ENCODE measurements at places on chromosomes 7 and 10.

GRCh38 chr10:50809596-50809995, 69.9 kb downstream of the ASAH2B start:
- DNase-seq = no peak

GRCh38 chr10:132192076-132192975, 5.6 kb downstream of the DPYSL4 start:
- DNase-seq = no peak

- DNase-seq = no peak
These were observed 104.2 kb upstream of the CHST15 start for GRCh38 chr10:124197371-124198124.

- no peak for DNase-seq
These were observed 17.2 kb upstream of the BPGM start for GRCh38 chr7:134629445-134629844.

DNA sequence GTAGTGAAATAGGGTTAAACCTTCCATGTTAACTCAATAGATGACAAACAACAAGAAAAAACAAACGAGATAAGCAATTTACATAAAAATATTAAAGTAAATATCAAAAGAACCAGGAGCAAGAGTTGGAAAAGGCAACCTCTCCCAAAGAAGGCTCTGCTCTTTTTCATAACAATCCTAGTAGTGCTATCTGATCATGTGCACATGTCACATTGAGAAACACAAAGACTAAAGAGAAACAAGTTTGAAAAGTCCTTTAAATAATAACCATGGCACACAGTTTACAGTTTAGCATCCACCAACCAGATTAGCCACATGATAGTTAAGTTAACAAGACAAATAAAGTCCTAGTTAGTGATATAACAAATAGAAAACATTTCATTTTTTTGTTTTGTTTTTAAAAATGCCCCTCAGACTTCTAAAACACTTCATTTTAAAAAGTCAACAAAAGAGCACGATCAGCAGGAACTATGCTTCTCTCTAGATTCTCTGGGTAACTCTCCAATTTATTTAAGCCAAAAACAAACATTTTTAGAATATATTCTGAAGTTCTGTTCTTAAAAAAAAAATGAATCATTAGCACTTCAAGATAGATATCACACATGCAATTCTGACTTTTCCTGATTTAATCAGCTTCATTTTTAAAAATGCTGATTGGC, 110.4 kb downstream of the PARD3 start:
- DNase-seq = no peak

- no peak for DNase-seq
These were observed 446.3 kb downstream of the TCERG1L start for GRCh38 chr10:130864961-130865818.

DNA sequence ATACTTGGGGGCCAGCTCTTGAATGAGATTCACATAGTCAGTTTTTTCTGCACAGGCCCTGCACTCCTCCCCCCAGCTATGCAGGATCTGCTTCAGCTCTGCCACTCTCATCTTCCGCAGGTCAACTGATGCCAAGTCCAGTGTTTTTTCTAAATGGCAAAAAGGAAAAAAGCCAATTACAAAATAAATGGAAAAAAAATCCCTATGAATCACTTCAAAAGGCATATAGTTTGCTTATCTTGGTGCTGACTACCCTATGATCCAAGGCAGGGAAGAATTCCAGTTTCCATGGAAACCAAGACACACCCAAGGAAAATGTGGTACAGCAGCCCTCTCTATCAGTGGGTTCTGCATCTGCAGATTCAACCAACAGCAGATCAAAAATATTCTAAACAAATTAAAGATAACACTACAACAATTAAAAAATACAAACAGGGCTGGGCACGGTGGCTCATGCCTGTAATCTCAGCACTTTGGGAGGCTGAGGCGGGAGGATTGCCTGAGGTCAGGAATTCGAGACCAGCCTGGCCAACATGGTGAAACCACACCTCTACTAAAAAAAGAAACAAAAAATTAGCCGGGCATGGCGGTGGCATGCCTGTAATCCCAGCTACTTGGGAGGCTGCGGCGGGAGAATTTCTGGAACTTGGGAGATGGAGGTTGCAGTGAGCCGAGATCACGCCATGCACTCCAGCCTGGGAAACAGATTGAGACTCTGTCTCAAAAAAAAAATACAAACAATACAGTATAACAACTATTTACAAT, 17.6 kb downstream of the CDNF start:
- DNase-seq = peak; percentile 20

DNA sequence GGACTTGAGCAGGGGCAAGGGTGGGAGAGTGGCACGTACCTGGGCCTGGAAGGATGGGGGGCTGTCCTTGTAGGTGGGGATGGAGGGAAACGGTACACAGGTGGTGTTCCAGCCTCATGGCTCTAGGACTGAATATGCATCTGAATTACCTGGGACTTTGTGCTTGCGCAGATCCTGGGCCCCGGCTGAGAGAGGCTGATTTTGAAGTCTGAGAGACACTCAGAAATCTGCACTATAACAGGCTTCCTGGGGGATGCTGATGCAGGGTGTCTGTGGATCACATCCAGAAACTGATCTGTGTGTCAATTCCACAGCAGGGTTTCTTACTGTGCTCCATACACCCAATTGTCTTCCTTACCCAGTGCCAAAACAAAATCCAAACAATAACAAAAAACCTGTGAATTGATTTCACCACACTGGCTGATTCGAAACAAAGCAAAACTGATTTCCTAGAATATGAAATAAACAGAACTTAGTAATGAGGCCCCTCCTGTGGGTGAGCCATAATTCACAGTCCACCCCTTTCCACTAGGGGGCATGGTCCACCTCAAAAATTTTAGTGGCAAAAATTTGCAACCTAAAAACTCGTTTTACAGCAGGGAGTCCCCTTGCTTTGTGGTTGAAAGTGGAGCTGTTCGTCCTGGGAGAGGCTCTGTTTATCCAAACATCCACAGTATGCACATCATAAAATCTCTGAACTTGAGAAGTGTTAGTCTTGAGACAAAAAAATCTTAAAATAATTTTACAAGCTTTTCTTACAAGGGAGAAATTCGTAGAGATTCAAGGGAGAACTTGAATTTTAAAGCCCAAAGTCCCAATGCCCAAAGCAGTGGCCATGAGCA, 32.0 kb upstream of the PLEKHA1 start:
- DNase-seq = peak; percentile 30

DNA sequence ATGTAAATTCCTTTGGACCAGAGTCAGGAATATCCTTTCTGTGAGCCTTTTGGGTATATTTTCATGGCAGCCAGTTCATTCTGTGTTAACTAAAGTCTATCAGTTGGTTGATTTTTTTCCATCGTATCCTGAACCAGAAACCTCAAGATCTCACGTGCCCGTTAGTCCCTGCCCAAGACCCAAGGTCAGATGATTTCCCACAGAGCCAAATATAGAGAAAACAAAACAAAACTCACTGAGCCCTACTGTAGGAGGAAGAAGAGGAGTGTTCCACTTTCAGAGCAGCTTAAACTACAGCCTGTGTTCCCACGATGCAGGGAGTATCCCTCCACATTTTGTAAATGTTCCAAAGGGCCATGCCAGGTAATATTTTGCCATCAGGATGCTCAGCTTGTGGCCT, 96.0 kb upstream of the ADO start:
- DNase-seq = no peak

DNA sequence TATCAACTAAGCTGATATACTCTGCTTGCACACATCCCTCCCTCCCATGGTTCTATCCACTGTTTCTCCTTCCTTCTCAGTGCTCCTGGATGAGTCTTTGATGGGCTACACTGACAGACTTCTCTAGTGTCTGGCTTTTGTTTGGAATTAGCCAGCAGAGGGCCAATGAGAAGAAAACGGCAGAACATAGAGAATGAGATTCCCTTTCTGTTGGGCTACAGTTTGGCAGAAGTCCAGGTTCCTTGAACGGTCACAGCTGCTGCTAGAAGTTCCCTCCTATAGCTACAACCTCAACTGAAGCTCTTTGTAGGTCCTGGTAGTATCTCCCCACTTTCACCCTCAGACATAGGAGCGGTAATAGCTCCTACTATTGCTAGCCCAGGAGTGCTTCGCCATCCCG, 251.1 kb upstream of the LRRN3 start:
- peak; percentile 38 for DNase-seq

- DNase-seq = no peak
These were observed 52.9 kb downstream of the CLEC2L start for GRCh38 chr7:139576179-139576973.

GRCh38 chr10:77896058-77896457, 30.5 kb downstream of the DLG5 start:
- no peak for DNase-seq

DNA sequence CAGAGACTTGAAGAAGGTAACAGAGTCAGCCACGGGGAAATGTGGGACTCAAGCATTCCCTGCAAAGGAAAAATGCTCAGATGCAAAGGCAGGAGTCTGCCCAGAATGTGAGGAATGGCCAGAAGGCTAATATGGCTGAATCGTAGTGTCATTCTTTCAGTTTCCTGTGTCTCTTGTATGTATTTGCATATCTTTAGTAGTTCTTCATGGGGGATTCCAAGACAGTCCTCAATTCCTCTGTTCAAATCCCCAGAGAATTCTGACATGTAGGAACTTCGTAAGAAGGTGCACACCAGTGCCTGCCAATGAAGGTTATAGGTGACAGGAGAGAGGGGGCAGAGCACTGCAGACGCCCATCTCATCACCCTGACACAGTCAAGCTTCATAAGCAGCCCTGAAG, 154.4 kb downstream of the CACNB2 start:
- no peak for DNase-seq

DNA sequence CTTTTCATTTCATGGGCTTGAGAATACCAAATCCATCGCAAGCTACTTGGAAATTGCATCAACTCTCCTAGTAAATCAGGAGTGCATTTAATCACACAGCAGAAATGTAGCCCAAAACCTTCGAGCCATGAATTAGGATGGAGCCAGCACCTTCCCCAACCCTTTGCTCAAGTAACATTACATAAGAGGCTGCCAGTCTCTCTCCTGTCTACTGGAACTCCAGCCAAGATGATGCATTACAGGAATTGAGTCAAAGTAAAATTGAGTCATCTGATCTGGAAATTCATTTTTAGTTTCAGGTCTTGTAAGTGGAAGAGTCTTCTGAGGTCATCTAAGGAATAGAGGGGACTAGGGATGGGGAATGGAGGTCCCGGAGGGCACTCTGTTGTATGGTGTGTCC, 69.7 kb upstream of the FHIP2A start:
- DNase-seq = no peak

GRCh38 chr7:55170335-55171069, 151.7 kb downstream of the EGFR start:
- DNase-seq = no peak

GRCh38 chr7:134730411-134730829, 49.0 kb upstream of the CALD1 start:
- DNase-seq = peak; percentile 69

- no peak for DNase-seq
These were observed 51.2 kb downstream of the SRPK2 start for GRCh38 chr7:105337529-105337928.

DNA sequence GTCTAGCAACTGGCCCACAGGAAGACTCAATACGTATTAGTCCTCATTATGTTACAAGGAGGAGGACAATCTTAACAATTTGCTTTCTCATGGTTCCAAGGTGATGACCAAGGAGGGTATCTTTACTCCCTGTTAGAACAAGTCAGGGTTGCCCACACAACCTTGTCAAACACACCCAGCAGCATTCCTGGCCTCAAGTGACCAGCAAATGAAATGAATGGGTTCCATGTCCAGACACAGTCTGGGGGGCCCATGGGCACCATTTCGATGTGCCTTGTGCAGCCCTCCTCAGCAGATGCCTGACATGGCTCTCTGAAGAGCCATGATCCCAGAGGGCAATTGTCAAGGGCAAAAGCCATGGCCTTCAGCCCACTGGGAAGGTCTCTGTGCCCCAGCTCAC, 40.8 kb downstream of the ANXA8 start:
- DNase-seq = no peak

GRCh38 chr10:60621018-60621417, 157.3 kb upstream of the CDK1 start:
- DNase-seq = no peak

GRCh38 chr10:19825700-19826099, 9.5 kb downstream of the PLXDC2 start:
- no peak for DNase-seq

- DNase-seq = no peak
These were observed 82.1 kb downstream of the TRIM24 start for GRCh38 chr7:138542183-138542582.

DNA sequence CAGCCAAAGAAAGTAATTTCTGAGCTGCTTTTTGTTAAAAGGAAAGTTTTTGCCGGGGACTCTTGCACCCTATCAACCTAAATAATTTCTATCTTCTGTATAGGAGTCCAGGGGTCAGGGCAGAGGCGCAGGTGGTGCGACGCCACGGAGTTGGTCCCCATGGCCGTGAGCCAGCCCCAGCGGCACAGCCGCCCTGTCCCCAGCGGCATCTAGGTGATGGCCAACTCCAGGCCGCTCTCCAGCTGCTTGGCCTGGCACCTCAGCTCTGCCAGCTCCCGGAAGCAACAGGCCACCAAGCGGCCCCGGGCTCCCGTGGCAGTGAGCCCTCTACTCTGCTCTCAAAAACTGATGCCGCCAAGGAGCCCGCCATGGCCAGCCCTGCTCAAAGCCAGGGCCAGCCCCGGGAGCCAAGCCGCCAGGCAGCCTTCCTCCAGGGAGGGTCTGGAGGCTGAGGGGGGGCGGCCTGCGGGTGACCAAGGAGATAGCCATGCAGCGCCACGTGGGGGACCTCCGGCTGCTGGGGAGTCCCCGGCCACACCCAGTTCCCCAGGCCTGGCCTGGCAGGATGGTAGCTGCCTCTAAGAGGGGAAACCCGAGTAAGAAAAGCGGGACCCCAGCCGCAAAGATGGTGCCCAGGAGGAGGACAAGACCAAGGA, 22.8 kb upstream of the LANCL2 start:
- DNase-seq = no peak

- peak; percentile 28 for DNase-seq
These were observed 188.5 kb downstream of the JAZF1 start for GRCh38 chr7:27992097-27992496.

GRCh38 chr10:68301790-68302502, 29.9 kb upstream of the HNRNPH3 start:
- peak; percentile 39 for DNase-seq

DNA sequence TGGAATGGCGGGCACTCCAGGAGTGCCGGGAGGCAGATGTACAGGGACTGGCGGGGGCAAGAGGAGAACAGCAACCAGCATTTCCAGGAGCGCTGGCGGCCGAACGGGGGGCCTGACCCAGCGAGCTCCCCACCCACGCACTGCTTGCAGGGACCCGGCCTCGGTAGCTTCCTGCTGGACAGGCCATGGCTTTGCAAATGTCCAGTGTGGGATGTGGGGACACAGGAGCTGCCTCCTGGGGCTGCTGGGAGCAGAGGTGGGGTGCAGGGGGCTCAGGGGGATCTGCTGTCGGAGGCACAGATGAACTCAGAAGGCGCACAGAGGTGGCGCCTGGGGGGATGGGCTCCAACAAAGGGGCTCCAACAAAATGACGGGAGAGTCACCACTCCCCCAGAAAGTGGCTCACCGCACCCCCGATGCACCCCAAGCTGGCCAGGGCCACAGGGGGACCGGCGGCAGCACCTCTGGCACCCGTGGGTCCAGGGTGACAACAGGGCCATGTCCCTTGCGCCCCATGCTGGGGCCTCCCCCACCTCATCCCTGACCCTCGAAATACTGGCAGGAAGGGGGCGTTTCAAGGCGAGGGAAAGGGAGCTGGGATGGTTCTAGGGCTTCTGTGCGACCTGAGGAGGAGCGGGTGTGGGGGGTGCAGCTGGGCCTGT, 41.1 kb downstream of the AP5Z1 start:
- DNase-seq = no peak

- no peak for DNase-seq
These were observed 102.8 kb downstream of the KAT6B start for GRCh38 chr10:74929197-74929596.

GRCh38 chr10:117818721-117819120, 228.0 kb downstream of the RAB11FIP2 start:
- DNase-seq = no peak

All from fibroblast of skin of left quadriceps (primary cell).